ENCODE measurements at places on chromosomes 5 and 9. TPM values are rescaled to one million over a fixed set of nuclear protein-coding genes. Genes with fewer than 3 reads are reported as not detected.

Gene PCDHA10
- polyA plus RNA-seq = not detected

Gene FCN2
- not detected for polyA plus RNA-seq

Gene ANXA2R
- polyA plus RNA-seq = 55.9 TPM

Gene FAM169A
- 9.2 TPM for polyA plus RNA-seq

Gene TNFSF15
- not detected for polyA plus RNA-seq

Gene CRAT
- 20.1 TPM for polyA plus RNA-seq
